ENCODE measurements at places on chromosomes 12 and 14.
A peak's percentile ranks its signal among the peaks of the same experiment; 100 is the strongest.

GRCh38 chr12:132228476-132229192 lies 84.4 kb downstream of the NOC4L start:
- DNase-seq: no peak

DNA sequence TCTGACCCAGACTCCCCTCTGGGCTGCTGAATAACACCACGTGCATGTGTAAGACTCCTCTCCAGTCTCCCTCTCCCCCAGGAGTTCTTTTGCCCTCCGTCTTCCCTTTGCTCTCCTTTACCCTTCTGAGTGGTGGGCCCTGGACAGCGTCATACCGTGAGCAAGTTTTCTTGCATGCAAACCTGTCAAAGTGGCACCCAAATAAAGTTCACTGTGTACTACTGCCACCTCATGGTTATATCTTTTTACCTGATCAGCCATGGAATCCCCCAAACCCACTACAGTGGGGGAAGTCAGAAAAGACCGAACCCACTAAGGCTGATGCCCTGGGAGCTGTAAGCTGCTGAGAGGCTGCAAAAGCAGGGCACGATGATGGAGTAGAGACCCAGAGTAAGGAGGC lies 131.1 kb upstream of the VRK1 start:
- no peak for DNase-seq

DNA sequence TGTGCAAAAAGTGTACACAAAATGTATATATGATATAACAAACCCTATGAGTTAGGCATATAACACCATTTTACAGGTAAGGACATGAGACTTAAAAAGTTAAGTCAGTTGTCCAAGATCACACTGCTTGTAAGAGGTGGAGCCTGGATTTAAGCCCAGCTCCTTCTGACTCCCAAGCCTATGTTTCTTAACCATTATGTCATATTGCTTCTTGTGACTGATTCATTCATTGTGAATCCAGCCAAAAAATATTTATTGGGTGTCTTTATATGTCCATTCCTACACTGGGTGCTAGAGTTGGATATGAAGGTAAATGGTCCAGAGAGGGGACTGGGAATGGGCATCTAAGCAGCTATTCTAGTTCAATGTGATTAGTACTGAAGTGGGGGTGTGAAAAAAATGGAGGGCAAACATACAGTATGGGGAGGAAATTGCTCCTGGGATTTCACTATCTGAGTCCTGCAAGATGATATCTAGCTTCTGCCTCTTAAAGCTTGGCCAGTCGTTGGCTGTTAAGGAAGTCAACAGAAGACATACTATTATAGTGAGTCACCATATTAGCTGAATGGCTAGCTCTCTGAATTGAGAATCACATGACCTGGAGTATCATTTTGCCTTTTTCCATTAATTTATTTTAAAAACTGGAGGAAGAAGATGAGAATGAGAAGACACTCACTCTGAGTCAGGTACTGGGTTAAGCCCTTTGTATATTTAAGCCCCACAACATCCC lies 28.8 kb downstream of the PAX9 start:
- no peak for DNase-seq

GRCh38 chr14:90451961-90452360 lies 55.1 kb downstream of the CALM1 start:
- DNase-seq: no peak

DNA sequence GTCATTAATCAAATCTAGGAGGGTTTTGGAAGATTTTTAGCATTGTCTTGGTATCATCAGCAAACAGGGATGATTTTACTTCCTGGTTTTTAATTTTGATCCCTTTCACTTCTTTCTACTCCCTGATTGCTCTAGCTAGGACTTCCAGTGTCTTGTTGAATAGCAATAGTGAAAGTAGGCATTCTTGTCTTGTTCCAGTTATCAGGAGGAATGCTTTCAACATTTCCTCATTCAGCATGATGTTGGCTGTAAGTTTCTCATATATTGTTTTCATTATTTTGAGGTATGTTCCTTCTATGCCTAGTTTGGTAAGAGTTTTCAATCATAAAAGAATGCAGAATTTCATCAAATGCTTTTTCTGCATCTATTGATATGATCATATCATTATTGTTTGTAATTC lies 244.2 kb upstream of the CLEC14A start:
- no peak for DNase-seq

DNA sequence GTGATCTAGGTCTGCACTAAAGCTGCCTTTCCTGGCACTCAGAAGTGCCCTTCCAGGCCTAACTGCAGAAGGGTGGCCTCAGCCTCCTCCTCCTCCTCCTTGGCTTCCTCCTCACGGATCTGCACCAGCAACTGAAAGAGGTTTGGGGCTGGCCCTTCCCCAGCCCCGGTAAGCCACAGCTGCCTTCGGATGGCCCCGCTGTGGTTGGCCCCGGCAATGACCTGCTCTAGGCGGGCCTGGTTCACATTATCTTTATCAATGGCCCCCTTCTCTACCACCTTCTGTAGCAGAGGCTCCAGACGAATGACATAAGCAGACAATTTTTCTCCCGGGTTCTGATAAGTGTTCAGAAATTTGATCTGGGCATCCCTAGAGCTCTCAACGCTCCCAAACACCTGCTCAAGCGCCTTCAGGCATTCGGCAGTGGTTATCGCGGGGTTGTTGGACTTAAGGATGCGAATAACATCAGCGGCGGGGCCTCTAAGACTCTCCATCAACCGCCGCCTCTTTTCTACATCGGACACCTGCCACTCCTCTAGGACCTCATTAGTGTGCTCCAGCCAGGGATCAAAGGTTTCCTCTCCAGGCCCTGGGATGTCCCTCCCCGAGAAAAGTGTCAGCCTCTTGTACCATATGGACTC lies 1.5 kb downstream of the PNMA1 start:
- no peak for DNase-seq

- DNase-seq: no peak
These were observed 10.2 kb upstream of the KRT5 start for GRCh38 chr12:52530366-52530765.

GRCh38 chr12:122406701-122407164 lies 15.7 kb downstream of the CLIP1 start:
- DNase-seq: peak; percentile 65

- DNase-seq: no peak
These were observed 389.9 kb upstream of the GARIN6 start for GRCh38 chr12:99257672-99258071.

- DNase-seq: no peak
These were observed 160.8 kb downstream of the CCER1 start for GRCh38 chr12:90794212-90794611.

GRCh38 chr12:25698772-25699171 lies 145.7 kb upstream of the LMNTD1 start:
- DNase-seq: no peak

- peak; percentile 87 for DNase-seq
These were observed 36.9 kb upstream of the SINHCAF start for GRCh38 chr12:31362759-31363415.

DNA sequence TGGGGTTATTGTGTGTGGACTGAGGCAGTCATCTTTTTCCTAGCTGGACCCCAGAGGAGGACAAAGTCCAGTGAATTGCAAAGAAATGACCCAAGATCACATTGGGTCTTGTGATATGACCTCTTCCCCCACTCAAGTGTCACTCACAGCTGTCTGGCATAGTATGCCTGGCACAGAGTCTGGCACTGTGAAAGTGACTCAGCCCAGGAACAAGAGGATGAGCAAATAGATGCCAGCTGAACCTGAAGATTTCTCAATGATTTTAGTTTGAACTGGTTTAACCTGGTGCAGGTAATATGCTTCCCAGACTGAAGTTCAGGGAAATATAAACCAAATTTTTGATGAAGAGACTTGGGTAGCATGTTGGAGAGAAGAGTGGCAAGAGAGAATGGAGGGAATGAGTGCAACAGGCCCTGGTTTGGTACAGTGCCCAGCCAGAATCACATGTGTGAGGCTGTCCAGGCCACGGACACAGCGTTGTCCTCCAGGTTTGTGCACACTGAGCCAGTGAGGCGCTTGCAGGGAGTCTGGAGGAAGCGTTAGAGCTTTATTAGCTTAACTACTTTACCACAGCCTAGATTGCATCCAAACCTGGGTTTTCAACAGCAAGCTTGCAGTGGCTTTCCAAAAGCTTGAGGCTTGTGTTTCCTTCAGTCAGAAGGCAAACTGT lies 332.9 kb downstream of the NUAK1 start:
- DNase-seq: no peak

DNA sequence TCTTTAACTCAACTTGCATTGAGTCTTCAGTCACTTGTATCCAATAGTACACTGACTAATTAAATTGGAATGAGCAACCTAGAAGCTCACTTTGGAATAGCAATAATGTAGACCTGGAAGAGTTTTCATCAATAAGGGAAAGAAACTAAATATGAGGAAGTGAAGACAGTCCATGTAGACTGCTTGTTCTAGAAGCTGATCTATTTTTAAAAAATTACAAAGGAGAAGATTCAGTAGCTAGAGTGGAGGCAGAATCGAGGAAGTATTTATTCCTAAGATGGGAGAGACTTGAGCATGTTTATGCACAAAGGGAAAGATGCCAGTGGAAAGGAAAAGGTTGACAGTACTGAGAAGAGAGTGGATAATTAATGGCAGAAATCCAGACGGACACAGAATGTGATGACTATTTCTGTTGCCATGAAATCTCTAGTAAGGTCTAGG lies 156.3 kb upstream of the PDE3A start:
- DNase-seq: no peak

GRCh38 chr12:85468356-85469157 lies 188.5 kb downstream of the ALX1 start:
- peak; percentile 55 for DNase-seq

DNA sequence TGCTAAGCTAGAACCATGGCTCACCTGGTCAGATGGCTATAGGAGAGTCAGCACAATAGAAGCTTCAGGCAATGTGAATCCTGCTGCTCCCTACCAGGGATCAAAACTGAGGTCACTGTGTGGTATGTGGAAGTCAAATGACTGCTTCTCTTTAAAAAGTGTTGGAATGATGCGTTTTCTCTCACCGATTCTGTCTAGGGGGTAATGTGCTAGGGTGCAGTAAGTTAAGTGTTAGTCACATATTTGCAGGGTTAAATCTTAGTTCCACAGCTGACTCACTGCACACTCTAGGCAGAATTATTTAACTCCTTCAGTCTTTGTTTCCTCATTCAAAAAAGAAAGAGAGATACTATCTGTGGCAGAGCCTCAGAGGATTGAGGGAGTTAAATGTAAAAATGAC lies 696.6 kb downstream of the DIO2 start:
- peak; percentile 17 for DNase-seq

DNA sequence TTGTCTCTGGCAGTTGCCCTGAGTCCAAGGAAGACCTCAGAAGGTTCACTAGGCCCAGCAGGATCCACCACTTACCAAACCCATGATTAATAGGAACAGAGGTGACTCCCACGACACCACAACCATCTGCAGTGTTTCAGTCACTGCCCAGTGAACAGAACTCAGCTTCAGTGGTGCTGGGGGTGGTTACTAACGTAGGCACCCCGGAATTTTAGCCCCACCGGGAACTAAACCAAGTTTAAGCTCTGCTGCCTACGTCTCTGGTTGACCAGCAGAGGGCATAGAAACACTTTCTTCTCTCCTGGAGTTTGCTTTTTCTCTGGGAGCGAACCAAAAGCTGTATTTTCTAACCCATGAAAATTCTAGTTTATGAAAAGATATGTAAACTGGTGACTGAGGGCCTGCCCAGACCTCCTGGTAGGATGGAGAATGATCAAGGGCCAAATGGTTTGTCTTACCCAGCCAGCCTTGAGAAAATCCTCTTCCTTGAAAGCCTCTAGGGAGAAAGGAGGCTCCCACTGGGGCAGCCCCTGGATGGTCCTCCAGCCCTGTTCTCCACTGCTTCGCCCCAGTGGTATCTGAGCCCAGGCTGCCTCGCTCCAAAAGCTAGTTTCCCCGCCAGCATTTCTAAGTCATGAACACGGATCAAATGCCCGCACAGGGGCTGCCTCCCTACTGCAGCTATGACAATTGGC lies 379.8 kb downstream of the DPF3 start:
- DNase-seq: no peak

DNA sequence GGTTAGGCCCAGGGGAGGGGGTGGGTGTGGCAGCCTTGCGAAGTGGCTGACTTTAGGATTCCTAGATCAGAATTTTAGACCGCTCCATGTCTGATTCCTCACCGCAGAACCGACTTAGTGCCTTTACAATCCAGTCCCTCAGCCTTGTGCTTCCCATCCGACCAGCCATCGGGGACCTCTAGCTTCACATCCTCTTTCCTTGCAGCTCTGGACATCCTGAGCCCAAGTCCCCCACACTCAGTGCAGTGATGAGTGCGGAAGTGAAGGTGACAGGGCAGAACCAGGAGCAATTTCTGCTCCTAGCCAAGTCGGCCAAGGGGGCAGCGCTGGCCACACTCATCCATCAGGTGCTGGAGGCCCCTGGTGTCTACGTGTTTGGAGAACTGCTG lies 557 bp downstream of the COPS7A start:
- DNase-seq: peak; percentile 61

GRCh38 chr12:65296508-65297265 lies 18.2 kb downstream of the MSRB3 start:
- DNase-seq: no peak
